ENCODE measurements at places on chromosomes 7 and 10. TPM values are rescaled to one million over a fixed set of nuclear protein-coding genes. Genes with fewer than 3 reads are reported as not detected.

The NANOS1 gene
- 3.8 TPM for total RNA-seq

The STOX1 gene
- 0.60 TPM for total RNA-seq

The EGFR gene
- 111 TPM for total RNA-seq

The FFAR4 gene
- 0.44 TPM for total RNA-seq

The ADAM8 gene
- 4.3 TPM for total RNA-seq

The C10orf62 gene
- total RNA-seq = not detected

The PDK4 gene
- 22.0 TPM for total RNA-seq

The ANKRD1 gene
- 7.8 TPM for total RNA-seq

The CRPPA gene
- total RNA-seq = 0.67 TPM

The PRR15 gene
- total RNA-seq = 2.3 TPM

The PYROXD2 gene
- total RNA-seq = 3.8 TPM

The ATOH7 gene
- 0.26 TPM for total RNA-seq

The GRID2IP gene
- not detected for total RNA-seq

The PRKCQ gene
- total RNA-seq = 4.3 TPM

The ANKRD61 gene
- total RNA-seq = 0.50 TPM

The GPNMB gene
- 3.0 TPM for total RNA-seq

The GARIN1A gene
- total RNA-seq = 0.42 TPM

The AS3MT gene
- total RNA-seq = 0.94 TPM

The NACAD gene
- total RNA-seq = 0.29 TPM

The PIK3AP1 gene
- 0.92 TPM for total RNA-seq

The PHKG1 gene
- total RNA-seq = 0.21 TPM

The SPDYE16 gene
- total RNA-seq = not detected

The ZPBP gene
- total RNA-seq = not detected

The CEP55 gene
- 66.7 TPM for total RNA-seq

The PRLHR gene
- total RNA-seq = not detected

The SOSTDC1 gene
- not detected for total RNA-seq

The OR9A2 gene
- not detected for total RNA-seq

The COBL gene
- 4.7 TPM for total RNA-seq

The STRIP2 gene
- total RNA-seq = 10.0 TPM

The CFAP58 gene
- total RNA-seq = 0.12 TPM
